Right renal pelvis (tissue), 4 donors: ENCODE measurements at places on chromosomes 4 and X. TPM values are rescaled to one million over a fixed set of nuclear protein-coding genes. Genes with fewer than 3 reads are reported as not detected.

DNA sequence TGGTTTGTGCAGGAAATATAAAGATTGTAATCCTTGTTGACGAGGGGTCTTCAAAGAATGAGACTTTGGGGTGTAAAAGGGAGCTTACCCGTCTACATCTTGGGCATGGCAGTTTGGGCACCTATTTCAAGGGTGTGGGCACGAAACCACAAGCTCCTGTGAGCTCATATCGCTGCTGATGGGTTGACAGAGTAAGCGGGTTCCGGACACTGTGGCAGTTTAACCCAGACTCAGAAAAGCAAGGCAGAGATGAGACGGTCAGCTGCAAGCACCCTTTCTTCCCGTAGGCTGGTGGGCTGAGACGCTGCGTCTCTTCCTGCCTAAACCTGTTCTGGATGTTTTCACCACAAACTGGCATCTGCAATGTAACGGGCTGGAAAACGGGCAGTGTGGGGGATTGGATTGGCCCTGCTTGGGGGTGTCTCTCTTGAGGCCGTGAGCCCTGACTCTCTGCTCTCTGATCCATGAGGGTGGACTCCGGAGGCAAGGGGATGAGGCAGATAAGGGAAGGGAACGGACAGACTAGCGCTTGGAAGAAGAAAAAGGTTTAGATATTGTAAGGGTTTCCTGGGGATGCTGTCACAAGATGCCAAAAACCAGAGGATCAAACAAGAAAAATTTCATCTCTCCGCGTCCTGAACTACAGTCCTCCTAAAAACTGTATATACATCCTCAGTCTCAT, 237.5 kb downstream of the SHOX start:
- no peak for DNase-seq

Gene FATE1
- not detected for polyA plus RNA-seq

Gene MAGEA2
- polyA plus RNA-seq, result not detected

DNA sequence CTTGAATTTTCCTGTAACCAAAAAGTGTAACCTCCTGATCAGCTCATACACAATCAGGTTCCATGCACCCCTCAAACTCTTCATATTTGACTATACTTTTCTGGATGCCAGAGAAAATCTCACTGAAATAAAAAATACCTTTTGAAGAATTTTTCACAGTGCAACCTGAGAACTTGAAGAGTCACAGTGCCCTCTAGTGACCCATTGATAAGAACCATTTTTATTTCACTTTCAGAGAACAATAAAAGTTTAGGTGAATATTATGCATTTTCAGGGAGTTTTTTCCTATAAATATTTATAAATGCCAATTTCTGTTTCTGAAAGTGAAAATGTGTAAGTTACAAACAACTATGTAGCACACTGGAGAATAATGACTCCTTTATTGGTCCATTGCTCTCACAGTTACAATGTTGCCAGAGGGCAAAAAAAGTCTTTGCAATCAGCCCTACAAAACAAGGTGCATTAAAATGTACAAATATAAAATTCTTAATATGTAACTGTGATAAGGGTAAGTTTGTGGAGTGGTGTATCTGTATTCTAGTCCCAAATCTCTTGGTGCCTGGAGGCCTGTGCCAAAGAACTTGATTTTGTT, 153.6 kb upstream of the INTU start:
- DNase-seq, result peak; percentile 30

DNA sequence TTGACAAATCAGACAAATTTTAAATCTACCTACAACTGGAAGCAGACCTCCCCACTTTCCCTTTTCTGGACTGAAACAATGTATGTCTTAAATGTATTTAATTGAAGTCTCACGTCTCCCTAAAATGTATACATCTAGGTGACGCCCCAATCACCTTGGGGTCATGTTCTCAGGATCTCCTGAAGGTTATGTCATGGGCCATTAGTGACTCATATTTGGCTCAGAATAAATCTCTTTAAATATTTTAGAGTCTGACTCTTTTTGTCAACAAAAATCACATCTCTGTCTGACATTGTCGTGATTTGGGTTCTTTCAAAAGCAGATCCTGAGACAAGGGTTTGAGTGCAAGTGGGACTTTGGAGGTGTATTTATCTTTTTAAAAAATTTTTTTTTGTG, 26.2 kb upstream of the BOD1L1 start:
- DNase-seq, result no peak

Gene PTPN13
- polyA plus RNA-seq, result 151 TPM

DNA sequence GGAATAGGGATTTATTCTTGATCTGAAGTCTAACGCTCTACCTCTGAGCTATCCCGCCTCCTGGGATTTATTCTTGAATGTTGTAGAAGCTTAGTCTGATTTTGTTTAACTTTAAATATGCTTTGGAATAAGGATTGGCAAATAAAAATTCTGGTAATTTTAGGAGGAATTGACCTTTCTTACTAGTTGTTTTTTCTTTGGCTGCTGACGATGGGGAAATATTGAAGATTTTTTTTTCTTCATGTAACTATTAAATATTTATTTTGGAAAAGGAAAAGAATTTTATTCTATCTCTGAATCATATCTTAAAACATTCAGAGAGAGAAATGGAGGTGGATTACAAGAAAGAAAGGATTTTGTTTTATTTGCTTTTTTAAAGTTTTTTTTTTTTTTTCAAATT, 122.9 kb downstream of the PDLIM5 start:
- DNase-seq, result no peak

DNA sequence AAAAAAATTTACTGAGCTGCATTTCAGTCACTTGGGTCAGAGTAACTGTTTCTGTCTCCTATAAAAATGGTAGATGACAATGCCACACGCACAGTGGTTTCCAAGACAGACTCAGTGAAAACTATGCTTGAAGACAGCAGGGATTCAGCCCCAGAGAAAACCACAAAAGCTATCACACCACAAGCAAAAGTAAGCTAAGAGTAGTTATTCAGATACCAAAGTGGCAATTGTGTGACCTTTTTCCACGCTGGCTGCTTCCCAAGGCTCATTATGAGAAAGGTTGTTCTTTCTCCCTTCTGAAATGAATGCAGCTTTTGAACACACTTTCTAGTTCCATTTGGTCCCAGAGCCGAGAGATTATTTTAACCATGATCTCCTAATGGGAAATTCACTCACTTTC, 46.4 kb upstream of the GPM6B start:
- DNase-seq, result no peak

Gene TMPRSS11F
- polyA plus RNA-seq, result not detected

Gene HS3ST1
- polyA plus RNA-seq, result 1.7 TPM

DNA sequence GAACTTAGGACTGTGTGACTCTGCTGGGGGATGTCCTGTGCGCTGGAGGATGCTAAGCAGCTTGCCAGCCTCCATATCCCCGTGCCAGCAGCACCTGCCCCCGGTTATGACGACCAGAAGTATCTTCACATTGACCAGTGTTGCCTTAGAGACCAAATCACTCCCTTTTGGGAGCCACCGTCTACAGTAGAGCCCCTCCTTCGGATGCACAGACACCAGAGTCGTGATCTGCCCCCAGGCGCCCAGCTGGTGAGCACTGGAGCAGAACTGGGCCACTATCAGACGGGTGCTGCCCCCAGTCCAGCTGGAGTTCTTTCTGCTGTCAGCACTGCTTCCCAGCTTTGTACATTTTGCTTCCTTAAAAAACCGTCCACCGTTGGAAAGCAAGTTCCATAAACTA, 30.0 kb upstream of the TADA2B start:
- no peak for DNase-seq
